DMS79 treated with DMSO at 0.1 percent for 48 hours (cell line): ENCODE measurements at places on chromosomes 13 and 19.
A peak's percentile ranks its signal among the peaks of the same experiment; 100 is the strongest.

GRCh38 chr13:80821466-80821865 lies 480.5 kb upstream of the SPRY2 start:
- no peak for DNase-seq

DNA sequence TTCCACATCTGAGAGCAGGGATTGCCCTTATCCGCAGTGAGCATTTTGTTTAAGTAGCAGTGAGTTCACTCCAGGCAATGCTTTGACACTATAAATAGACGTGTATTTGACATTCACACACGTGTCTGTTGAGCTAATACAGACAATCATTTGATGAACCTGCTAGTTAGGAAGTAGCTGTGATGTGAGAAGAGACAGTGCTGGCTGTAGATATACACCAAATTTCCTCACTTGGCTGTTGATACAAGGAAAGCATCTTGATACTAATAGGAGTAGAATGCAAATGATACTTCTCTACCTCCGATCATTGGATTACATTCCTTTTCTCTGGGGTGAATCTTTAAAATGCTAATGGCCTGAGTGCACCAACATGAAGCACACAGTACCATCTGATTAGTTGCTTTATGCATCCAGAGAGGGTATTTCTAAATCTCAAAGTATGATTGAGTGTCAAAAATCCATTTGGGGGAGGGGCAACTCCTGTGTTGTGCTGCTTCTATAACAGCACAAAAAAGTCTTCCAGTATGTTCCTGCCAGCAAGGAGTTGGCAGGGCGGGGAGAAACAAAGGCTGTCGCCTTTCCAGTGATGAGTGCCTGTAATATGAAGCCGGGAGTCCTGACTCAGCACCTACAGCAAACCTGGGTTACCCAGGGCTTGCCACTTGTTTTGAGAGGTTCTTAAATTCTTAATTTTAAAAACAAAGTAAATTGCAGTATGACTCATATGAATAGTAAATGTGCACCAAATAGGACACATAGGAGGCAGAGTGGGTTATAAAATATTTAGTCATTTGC lies 7.0 kb downstream of the CUL4A start:
- peak; percentile 100 for DNase-seq

DNA sequence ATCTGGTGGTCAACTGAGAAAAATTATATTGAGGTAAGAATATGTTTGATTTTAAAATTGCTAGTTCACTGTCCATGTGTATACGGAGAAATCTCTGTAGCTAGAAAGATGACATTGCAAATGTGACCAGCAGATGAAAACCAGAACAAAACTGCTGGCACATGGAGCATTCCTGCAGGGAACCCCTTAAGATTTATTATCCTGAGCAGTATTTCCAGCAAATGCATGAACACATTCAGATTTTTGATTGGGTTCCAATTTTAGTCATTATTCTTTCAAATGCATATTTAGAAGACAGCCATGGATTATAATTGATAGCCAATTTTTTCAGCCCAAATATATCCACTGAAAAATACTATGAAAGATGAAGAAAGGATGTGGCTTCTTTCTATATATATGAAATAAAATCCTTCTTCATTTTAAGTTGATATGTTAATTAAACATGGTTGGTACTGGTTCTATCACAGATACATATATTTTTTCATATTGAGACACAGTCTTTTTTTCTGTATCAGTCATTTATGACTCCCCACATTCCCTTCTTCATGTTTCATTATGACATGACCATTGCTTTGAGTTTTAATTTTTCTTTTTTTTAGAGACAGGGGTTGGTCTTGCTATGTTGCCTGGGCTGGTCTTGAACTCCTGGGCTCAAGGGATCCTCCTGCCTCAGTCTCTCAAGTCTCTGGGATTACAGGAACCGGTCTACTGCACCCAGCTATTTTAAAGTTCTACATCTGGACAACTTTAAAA lies 376.5 kb downstream of the KLF12 start:
- no peak for DNase-seq

DNA sequence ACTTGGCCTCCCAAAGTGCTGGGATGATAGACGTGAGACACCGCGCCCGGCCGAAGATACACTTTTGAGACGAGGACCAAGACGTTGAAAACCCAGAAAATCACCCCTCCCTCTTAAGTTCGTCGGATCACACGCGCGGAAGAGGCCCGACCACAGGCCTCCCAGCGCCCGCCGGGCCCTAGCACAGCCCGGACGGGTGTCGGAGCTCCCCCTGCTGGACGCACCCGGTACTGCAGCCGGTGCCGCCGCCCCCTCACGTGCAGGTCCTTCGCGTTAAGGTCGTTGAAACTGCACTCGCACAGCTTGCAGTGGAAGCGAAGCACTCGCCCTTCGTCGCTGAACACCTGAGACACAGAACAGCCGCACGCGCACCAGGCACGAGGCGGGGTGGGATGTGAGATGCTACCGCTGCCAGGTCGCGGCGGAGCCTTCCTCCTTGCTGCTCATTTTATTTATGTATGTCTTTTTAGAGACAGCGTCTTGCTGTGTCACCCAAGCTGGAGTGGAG lies 35.7 kb upstream of the MATK start:
- no peak for DNase-seq

GRCh38 chr13:90632184-90632583 lies 715.3 kb upstream of the MIR17HG start:
- no peak for DNase-seq

- DNase-seq: no peak
Observed at GRCh38 chr19:567296-567900, 5.0 kb upstream of the BSG start.

DNA sequence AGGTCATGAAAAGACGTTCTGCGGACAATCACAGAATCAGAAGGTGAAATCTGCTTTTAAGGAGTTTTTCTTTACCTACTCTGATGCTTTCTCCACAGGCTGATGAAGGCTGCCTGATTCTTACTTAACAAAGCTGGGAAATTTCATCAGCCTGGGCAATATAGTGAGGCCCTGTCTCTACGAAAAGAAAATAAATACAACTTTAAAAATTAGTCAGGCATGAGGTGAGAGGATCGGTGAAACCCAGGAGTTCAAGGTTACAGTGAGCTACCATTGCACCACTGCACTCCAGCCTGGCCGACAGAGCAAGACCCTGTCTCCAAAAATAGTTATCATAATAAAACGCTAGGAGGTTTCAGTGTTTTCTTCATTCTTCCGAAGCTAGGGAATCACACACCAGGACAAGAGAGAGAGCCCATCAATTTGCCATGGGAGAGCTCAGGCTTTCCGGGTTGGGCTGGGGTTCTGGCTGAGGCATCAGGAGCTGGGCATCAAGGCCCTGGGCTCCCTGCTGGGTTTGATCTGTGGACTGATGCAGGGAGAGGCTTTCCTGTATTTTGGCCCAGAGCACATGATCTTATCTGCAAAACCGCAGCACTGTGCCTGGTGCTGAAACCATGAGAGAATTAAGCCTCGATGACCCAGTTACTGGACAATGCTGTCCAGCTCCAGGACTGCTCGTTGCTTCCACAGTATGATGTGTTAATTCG lies 25.1 kb upstream of the CEBPG start:
- DNase-seq: no peak

DNA sequence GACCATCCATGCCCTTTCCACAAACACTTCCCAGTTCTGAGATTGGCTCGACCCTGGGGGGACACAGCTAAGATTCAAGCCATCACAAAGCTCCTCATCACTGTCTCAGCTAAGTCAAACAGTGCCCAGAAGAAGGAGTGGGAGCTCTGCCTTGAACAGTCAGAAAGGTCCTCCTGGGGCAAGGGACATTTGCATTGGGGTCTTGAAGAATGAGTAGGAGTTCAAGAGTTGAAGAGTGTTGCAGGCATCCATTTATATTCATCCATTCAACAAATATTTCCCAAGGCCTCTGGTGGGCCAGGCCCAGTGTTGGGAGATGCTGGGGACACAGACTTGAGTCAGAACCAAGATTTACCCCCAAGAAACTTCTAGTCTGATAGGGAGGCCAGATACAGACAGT lies 6.5 kb downstream of the IGLON5 start:
- no peak for DNase-seq

DNA sequence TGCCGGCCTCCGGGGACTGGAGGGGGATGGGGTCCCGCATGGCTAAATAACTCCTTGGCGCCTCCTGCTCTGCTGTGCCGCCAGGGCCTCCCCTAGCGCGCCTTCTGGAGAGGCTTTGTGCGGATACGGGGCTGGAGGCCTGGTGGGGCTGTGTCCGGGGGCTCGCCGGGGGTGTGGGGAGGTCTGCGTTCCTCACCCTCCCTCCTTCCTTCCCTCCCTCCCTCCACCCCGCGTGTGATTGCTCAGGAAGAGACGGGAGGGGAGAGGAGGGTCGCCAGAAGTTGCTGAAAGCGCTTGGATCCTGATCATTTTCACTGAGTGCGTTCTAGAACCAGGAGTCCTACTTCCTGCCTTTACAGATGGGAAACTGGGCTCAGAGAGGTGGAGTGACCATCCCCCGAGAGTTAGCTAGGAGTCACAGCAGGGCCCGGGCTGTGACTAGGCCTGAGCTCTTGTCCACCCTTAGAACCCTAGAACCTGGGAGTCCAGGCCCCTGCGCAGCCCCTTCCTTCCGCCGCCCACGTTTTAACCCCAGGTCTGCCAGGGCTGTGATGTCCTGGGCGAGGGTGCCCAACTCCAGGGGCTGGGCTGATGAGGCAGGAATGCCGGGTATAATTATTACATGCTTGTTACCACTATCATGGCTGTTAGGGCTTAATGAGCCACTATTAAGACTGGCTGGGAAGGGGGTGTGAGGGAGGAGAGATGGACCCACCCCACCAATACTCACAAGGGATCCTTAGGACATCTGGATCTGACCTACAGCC lies 782 bp upstream of the JUND start:
- DNase-seq: no peak

DNA sequence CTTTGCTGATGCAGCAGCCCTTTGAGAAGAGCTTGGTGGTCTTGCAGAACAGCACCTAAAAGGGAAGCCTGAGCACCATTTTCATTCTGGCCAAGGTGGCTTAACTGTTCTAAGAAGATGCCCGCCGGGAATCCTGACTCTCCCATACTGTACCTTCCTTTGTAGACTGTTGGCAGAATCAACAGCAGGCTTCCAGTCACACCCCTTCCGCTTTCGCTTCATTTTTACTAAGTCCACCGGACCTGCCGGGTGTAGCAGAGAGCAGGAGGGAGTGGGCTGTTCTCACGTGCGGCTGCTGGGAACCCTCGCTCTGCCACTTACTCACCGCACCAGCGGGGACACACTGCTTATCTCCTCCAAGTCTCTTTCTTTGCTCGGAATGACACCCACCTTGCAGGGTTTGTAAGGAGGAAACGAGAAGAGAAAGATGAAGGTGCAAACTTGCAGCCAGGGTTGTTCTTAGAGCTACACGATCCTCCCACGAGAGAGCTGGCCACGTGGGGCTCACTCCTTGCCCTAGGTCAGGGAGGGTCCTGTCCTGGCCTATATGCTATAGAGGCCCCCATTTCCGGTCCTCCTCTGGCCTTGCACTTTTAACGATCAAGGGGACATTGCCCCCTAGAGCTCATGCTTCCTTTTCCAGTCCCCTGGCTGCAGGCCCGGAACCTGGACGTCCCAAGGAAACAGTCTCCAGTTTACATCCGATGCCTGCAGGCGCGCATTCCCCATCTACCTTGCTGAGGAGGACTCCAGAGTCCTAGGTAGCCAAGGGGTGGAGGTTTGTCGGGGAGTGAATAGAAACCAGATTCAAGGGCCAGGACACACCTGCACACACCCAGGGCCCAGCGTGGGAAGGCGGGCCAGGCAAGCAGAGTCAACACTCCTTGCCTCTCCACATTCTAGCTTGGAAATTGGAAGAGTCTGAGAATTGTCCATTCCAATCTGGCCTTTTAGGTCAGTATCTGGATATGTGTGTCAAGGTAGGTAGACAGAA lies 453.6 kb downstream of the IRS2 start:
- peak; percentile 19 for DNase-seq

DNA sequence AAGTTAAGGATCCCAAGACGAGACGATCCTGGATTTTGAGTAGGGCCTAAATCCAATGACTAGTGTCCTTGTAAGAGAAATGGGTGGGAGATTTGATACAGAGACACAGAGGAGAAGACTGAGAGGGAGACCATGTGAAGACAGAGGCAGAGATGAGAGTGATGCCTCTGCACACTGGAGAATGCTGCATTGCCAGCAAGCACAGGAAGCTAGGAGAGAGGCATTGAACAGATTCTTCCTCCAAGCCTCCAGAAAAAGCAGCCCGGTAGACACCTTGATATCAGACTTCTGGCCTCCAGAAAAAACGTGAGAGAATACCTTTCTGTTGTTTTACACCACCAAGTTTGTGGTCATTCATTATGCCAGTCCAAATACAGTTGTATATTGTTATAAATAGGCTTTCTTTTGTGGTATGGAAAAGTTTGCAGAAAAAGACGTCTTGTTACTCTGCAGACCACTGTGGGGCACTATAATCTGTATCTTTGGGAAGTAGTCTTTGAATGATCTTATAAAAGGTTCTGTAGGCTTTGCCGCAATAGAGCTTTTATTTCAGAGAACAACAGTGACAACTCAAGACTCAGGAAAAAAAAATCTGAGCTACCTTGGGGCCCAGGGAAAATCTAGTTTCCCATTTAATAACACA lies 17.9 kb upstream of the RFC3 start:
- DNase-seq: no peak

GRCh38 chr13:61954092-61954491 lies 538.4 kb upstream of the PCDH20 start:
- DNase-seq: peak; percentile 3

- peak; percentile 39 for DNase-seq
Observed at GRCh38 chr13:113997845-113998751, 24.2 kb upstream of the C13orf46 start.

GRCh38 chr19:58056261-58056660 lies 2.8 kb upstream of the ZNF135 start:
- no peak for DNase-seq

DNA sequence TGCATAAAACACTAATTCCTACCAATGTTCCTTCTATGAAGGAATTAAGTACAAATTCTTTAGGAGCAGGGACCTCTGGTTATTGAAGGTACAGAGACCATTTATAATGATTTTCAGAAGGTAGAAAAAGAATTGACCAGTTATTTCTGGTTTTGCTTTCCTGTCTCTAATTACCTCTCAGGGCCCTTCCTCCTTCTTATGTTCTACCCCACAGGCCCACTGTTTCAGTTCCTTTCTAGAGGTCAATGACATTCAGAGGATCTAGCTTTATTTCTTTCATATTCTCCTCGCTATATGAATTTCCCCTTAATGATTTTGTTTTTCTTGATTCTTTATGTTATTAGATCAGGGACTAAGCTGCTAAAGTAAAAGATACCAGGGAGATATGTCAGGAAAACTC lies 345.0 kb upstream of the SPRY2 start:
- DNase-seq: no peak

- no peak for DNase-seq
Observed at GRCh38 chr13:94020833-94021232, 458.6 kb downstream of the DCT start.

DNA sequence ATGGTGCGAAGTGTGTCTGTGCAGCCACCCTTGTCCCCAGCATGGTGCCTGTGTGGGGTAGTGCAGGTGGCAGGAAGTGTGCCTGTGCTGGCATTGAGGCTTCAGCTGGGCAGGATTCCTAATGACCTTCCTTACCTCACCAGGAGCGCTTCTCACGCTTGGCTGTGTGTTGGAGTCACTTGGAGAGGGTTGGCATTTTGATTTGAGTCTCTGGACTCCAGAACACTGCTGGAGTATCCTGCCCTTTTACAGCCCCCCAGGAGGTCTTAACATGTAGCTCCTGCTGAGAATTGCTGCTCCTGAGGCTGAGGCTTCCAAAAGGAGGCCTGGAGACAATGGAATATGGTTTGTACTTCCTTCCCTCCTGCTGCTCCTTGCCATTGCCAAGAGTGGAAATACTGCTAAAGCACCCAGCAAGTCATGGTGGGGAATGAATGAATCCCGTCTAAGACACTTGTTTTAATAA lies 87.1 kb downstream of the ARHGEF7 start:
- DNase-seq: no peak
